ENCODE measurements at places on chromosomes 12 and 14. TPM values are rescaled to one million over a fixed set of nuclear protein-coding genes. Genes with fewer than 3 reads are reported as not detected.
A peak's percentile ranks its signal among the peaks of the same experiment; 100 is the strongest.

The C12orf50 gene
- not detected for total RNA-seq

DNA sequence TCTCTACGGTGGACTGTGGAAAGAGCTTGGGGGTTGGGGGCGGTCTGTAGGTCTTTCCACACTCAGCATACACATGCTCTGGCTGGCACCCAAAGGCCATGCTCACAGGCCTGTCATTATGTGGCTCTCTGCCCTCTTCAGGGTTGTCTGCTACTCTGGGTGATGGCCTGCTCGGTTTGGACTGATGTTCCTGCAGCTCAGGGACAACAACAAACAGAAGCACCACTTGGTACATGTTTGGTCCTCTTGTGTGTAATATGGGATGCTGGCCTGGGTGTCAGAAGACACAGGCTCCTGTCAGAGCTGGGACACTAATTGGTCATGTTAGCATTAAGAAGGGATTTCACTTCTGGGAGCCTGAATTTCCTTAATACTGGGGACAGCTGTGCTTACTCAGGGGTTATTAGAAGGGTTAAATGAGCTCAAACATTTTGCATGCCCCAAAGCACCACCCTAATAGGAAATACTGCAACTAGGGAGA, 32.7 kb upstream of the SELPLG start:
- peak overlapping the region; percentile 51 for H3K27ac ChIP-seq
- DNase-seq = no peak
- no peak overlapping the region for H3K4me3 ChIP-seq
- H3K4me1 ChIP-seq = peaks cover 37% of the 10 kb centered on the region
- no peaks in the 10 kb centered on the region for H3K36me3 ChIP-seq

- no peaks in the 10 kb centered on the region for H3K36me3 ChIP-seq
- H3K27ac ChIP-seq = no peak overlapping the region
- no peaks in the 10 kb centered on the region for H3K4me1 ChIP-seq
- no peak for DNase-seq
- no peak overlapping the region for H3K4me3 ChIP-seq
These were observed 52.3 kb upstream of the CCND2 start for GRCh38 chr12:4221258-4221620.

- no peaks in the 10 kb centered on the region for H3K36me3 ChIP-seq
- DNase-seq = no peak
- no peaks in the 10 kb centered on the region for H3K27me3 ChIP-seq
These were observed 56.4 kb upstream of the NEDD1 start for GRCh38 chr12:96850676-96851075.

GRCh38 chr14:67574806-67575205, 25.3 kb downstream of the PIGH start:
- H3K36me3 ChIP-seq = no peaks in the 10 kb centered on the region
- H3K4me3 ChIP-seq = no peak overlapping the region
- no peaks in the 10 kb centered on the region for H3K27me3 ChIP-seq
- DNase-seq = no peak
- no peak overlapping the region for H3K27ac ChIP-seq

The HOXC11 gene
- not detected for total RNA-seq

The KCNH5 gene
- total RNA-seq = 1.9 TPM
